ENCODE measurements at places on chromosomes 2 and 18. TPM values are rescaled to one million over a fixed set of nuclear protein-coding genes. Genes with fewer than 3 reads are reported as not detected.

Gene GKN1
- polyA plus RNA-seq: 0.25 TPM

GRCh38 chr2:136399667-136400289 is 281.8 kb upstream of the CXCR4 start:
- no peak for DNase-seq

GRCh38 chr2:110205660-110206455 is 1.0 kb upstream of the NPHP1 start:
- DNase-seq: no peak

DNA sequence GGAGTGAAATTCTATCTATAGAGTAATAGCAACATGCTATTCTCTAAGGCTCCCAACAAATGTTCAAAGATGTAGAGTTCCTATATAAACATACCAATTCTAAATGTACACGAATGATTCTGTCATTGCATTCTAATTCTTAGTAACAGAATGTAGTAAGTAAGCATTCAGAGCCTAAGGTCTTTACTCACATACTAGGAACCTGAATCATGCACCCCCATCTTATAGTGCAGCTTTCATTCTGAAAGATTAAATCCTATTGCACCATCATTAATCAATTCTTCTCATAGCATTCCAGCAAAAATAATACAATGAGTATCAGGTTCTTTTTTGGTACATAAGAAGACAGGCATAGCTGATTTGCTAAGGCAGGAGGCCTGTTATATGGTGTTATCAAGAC is 230.0 kb downstream of the NCKAP5 start:
- DNase-seq: no peak

DNA sequence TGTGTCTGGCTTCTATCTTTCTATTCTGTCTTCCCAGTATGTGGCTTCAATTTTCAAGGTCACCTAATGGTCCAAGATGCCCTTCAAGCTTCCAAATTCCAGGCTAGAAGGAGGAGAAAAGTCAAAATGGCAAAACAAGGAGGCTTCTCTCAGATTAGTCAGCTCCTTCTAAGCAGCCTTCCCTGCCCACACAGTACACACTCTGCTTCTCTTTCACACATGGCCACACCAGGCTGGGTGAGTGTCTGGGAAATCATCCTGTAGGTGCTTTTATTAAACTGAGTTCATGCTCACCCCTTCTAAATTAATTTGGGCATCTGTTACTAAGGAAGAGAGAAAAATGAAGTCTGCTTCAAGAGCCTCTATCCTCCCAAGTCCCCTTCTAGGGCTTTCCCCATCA is 277.2 kb upstream of the MGAT5 start:
- DNase-seq: no peak

- no peak for DNase-seq
Observed at GRCh38 chr2:159944874-159945273, 117.5 kb downstream of the PLA2R1 start.

GRCh38 chr2:71812736-71813135 is 334.9 kb downstream of the CYP26B1 start:
- DNase-seq: no peak

- no peak for DNase-seq
Observed at GRCh38 chr18:47724186-47724975, 206.1 kb downstream of the SMAD2 start.

Gene TXNDC2
- polyA plus RNA-seq: 0.12 TPM

GRCh38 chr18:25282282-25282681 is 69.7 kb downstream of the ZNF521 start:
- no peak for DNase-seq

Gene AGXT
- polyA plus RNA-seq: not detected

Gene CRYGC
- polyA plus RNA-seq: not detected

DNA sequence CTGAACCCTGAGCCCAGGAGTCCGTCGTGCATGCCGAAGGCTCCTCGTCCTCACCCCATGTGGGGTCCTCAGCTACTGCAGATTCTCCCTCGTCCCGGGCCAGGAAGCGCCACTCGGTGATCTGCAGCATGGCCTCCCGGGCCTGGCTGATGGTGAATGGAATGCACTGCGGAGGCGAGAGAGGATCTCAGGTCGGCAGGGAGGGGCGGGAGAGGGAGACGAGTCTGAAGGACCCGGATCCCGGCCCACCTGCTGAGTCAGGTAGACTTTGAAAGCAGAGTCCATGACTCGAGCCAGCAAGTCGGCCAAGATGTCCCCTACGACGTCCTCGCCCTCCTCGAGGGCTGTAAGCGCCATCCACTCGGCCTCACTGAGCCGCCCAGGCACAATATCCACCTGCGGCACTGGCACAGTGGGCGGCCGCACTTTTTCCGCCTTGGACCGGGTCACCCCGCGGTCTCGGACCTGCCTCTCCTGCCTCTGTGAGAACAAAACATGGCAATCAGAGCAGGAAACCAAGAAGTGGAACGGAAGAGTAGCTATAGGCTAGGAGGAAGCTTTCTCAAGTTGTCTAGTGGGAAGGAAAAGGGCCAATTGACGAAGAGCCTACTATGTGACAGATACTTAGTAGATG is 5.5 kb downstream of the C2orf81 start:
- DNase-seq: no peak

- DNase-seq: no peak
Observed at GRCh38 chr2:181523756-181524155, 66.6 kb downstream of the ITGA4 start.

DNA sequence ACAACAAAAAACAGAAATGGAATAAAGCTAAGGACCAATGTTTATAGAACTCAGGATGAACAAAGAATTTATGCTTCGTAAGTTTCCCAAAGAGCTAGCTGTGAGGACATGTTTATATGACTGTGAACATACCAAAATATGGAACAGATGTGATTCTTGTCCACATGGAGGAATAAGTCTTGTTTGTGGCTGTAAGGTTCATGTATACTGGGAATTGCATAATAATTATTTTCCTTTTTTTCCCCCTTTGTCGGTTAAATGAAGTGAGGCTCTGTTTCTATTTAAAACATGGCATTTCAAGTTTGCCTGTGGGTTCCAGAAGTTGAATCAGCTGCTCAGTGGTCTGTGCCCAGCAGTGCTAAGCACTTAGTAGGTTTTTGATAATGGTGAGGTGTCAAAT is 108.1 kb downstream of the FHOD3 start:
- DNase-seq: no peak

- no peak for DNase-seq
Observed at GRCh38 chr2:172109988-172110811, 7.5 kb upstream of the DLX2 start.

- DNase-seq: no peak
Observed at GRCh38 chr2:239252801-239253200, 148.0 kb downstream of the HDAC4 start.

Gene TMEM163
- 0.72 TPM for polyA plus RNA-seq

- peak; percentile 48 for DNase-seq
Observed at GRCh38 chr2:187138265-187138664, 289.3 kb upstream of the ZSWIM2 start.

Gene GBX2
- polyA plus RNA-seq: 0.22 TPM

DNA sequence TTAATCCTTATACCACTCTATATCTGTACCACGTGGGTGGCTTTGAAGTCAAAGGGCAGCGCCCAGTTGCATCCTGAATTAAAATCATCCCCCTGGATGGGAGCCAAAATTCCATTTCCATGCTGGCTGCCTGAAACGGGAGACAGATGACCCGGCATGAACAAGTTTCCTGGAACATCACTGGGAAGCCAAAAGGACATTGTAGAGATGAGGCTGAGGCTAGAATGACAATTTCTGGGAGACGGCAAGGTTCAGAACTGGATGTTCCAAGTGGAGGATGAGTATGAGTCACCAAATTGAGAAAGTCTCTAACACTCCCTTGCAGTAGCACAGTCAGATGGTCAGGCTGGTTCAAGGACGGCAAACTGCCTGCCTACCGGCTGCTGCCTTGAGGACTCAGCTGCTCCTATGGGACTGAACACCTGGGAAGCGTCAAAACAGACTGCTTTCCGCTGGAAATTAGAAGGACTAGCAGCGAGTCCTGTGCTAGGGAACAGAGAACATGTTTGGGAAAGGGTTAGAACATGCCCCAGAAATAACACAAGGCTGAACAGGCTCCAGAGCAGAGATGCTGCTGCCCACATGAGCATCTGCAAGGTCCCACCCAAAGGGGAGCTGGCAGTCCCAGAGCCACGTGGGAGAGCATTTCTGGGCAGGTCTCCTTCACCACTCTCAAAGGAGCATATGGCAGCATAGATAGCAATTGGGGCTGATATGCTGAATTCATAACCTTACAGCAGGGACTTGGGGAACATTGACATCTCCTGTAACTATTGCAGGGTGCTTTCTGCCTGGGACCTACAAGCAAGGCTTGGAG is 32.0 kb downstream of the YPEL5 start:
- DNase-seq: no peak

Gene TUBB8B
- not detected for polyA plus RNA-seq

Gene FAM124B
- 7.0 TPM for polyA plus RNA-seq

GRCh38 chr2:158539176-158540005 is 82.6 kb downstream of the PKP4 start:
- peak; percentile 30 for DNase-seq

- DNase-seq: peak; percentile 19
Observed at GRCh38 chr2:154697418-154698252, 860 bp upstream of the KCNJ3 start.

Gene ADAM23
- 8.2 TPM for polyA plus RNA-seq

- DNase-seq: no peak
Observed at GRCh38 chr18:289026-289425, 21.2 kb upstream of the THOC1 start.

Gene SLC8A1
- 7.2 TPM for polyA plus RNA-seq

Gene TNFRSF11A
- polyA plus RNA-seq: 4.7 TPM

Gene ALPP
- polyA plus RNA-seq: not detected

DNA sequence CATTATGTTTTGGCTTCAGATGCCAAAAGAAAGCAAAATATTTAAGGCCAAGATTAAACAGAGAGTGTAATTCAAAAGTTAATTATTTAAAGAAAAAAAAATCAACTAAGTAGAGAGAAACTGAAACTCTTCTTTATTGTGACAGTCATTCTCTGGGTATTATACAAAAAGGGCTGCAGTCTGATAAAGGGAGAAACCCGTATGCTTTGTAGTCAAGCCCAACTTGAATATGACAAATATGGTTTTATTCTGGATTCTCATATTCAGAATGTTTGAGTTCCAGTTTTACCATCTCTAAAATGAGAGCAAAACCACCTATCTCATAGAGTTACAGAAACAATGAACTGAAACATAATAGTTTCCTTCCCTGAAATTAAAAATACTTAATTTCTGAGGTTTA is 8.2 kb downstream of the CDH2 start:
- no peak for DNase-seq

GRCh38 chr2:16386431-16386830 is 279.2 kb downstream of the CYRIA start:
- DNase-seq: no peak

GRCh38 chr2:128667391-128667790 is 348.7 kb upstream of the HS6ST1 start:
- no peak for DNase-seq

GRCh38 chr2:66438891-66439811 is 4.2 kb downstream of the MEIS1 start:
- peak; percentile 58 for DNase-seq

Gene GYPC
- 133 TPM for polyA plus RNA-seq

Gene RTTN
- 13.0 TPM for polyA plus RNA-seq

DNA sequence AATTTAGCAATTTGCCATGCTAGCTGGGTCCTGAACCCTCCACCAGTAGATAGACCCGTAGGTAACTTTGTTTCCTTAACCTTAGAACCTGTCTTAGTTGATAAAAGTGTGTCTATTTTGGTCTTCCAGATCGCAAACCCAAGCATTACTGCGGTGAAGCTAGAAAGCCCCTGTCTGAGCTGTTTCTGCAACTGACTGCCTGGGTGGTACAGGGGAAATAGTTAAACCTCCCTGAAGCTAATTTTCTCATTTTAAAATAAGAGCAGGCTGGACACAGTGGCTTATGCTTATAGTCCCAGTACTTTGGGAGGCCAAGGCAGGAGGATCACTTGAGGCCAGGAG is 101.7 kb upstream of the MSH2 start:
- no peak for DNase-seq

Gene VPS4B
- 24.7 TPM for polyA plus RNA-seq
